ENCODE measurements at places on chromosomes 2 and 18.

- H3K27me3 ChIP-seq: no peaks in the 10 kb centered on the region
- no peak for DNase-seq
- H3K36me3 ChIP-seq: peaks cover 39% of the 10 kb centered on the region
- no peaks in the 10 kb centered on the region for H3K4me1 ChIP-seq
- no peak overlapping the region for H3K4me3 ChIP-seq
- no peak overlapping the region for H3K27ac ChIP-seq
Measured at GRCh38 chr2:15348045-15348444, 213.1 kb downstream of the NBAS start.

DNA sequence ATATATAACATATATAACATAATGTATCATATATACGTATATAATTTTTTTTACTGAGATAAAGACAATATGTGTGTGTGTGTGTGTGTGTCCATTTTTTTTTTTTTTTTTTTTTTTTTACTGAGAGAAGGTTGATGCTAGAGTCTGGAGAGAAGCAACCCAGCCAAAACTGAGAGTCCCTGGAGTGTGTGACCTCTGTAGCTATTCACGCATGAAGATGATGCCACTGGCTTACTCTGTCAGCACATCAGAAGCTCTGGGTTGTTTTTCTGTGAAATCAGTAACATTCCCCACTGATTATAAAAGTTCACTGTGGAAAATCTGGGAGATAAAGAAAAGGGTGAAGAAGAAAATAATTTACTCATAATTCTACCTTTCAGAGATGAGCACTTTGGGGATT lies 27.2 kb downstream of the CCDC195 start:
- H3K4me1 ChIP-seq: no peaks in the 10 kb centered on the region
- H3K36me3 ChIP-seq: no peaks in the 10 kb centered on the region
- peaks cover 3% of the 10 kb centered on the region for H3K27me3 ChIP-seq
- no peak for DNase-seq
- H3K4me3 ChIP-seq: no peak overlapping the region

DNA sequence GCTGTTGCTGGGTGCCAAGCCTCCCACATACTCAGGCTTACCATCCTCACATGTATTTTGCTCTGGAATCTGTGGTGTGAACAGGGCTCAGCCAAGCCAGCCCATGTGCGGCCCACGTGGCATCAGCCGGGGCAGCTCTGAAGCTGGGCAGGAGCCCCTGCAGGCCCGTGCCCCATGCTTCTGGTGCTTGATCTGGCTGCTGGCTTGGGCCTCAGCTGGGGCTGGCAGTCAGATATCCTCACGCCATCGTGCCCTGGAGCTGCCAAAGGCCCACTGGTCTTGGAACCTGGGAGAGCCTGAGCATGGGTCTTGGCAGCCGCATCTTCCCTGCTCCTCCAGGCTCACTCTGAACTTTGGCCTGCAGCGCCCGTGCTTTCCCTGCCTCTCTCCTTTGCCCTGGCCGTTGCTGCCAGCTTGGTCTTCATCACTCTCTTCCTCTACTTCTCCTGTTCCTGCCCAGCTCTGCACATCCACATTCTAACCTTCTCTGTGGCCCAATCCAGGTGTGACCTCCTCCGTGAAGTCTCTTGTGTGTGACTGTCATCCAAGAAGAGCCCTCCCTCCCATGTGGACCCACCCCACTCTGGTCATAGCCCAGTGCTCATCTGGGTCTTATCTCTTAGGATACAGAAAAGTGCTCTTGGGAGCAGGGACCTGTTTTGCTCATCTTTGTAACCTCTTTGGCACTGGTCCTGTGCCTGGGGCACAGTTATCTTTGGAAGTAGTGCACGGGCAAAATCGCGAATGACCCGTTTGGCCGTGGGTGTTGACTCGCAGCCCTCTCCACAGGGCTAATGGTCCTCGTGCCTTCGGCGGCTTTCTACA lies 116.1 kb downstream of the RNF144A start:
- no peak overlapping the region for H3K4me3 ChIP-seq
- no peak overlapping the region for H3K27ac ChIP-seq
- peaks cover 5% of the 10 kb centered on the region for H3K36me3 ChIP-seq

GRCh38 chr2:239349453-239350135 lies 51.2 kb downstream of the HDAC4 start:
- H3K4me1 ChIP-seq: peaks cover 9% of the 10 kb centered on the region
- DNase-seq: no peak
- no peak overlapping the region for H3K27ac ChIP-seq
- no peak overlapping the region for H3K4me3 ChIP-seq
- H3K27me3 ChIP-seq: no peaks in the 10 kb centered on the region

GRCh38 chr2:164495491-164496223 lies 125.6 kb downstream of the GRB14 start:
- no peaks in the 10 kb centered on the region for H3K36me3 ChIP-seq
- DNase-seq: no peak
- H3K4me1 ChIP-seq: no peaks in the 10 kb centered on the region
- H3K27me3 ChIP-seq: no peaks in the 10 kb centered on the region

DNA sequence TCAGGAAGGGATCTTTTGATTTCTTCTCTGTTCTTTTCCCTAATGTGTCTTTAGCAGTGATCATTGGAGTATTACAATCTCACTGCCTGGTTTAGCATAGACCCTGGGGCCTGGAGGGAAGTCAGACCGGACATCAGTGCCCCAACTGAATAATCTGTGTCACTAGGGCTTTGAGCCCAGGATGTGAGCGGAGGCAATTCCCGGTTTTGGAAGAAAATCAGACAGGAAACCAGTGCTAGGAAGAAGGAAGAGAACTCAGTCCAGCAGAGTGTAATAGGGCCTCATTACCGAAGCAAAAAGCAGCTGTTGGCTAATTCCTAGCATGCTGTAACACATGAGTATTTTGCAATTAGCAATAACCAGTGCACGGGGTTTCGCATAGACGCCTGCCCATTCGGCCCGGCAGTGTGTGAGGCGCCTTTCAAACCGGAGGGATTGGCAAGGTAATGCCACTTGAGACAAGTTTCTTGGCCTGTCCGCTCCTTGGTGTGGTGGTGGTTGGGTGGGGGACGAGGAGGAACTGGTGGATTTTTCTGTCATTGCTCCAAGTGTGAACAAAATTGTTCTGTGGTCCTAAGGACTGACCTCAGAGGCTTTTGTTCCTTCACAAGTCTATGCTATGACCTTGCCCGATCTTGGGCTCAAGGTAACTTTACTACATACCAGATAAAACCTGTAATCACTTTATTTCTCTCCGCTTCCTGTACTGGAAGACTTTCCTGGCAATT lies 2.8 kb downstream of the FOSL2 start:
- H3K4me1 ChIP-seq: peaks cover 35% of the 10 kb centered on the region
- peaks cover 22% of the 10 kb centered on the region for H3K36me3 ChIP-seq
- H3K27ac ChIP-seq: no peak overlapping the region
- H3K4me3 ChIP-seq: no peak overlapping the region
- no peaks in the 10 kb centered on the region for H3K27me3 ChIP-seq
- DNase-seq: no peak

DNA sequence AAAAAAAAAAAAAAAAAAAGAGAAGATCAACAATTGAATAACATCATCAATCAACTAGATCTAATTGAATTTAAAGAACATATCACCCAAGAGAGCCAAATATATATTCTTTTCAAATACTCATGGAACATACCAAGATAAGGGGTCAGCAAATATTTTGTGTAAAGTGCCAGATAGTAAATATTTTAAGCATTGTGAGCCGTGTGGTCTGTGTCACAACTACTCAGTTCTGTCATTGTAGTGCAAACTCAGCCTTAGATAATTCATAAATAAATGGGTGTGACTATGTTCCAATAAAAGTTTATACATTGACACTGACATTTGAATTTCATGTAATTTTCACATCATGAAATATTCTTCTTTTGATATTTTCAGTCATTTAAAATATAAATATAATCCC lies 45.9 kb downstream of the OTX1 start:
- peaks cover 7% of the 10 kb centered on the region for H3K27me3 ChIP-seq
- no peak overlapping the region for H3K4me3 ChIP-seq
- no peaks in the 10 kb centered on the region for H3K36me3 ChIP-seq
- no peaks in the 10 kb centered on the region for H3K4me1 ChIP-seq
